ENCODE measurements at places on chromosomes 12 and 14.
A peak's percentile ranks its signal among the peaks of the same experiment; 100 is the strongest.

GRCh38 chr12:110335481-110336045 lies 54.5 kb downstream of the ATP2A2 start:
- no peak for DNase-seq

- peak; percentile 31 for DNase-seq
These were observed 25.3 kb upstream of the GPR132 start for GRCh38 chr14:105090493-105091053.

- no peak for DNase-seq
These were observed 51.9 kb downstream of the BICD1 start for GRCh38 chr12:32158525-32158924.

DNA sequence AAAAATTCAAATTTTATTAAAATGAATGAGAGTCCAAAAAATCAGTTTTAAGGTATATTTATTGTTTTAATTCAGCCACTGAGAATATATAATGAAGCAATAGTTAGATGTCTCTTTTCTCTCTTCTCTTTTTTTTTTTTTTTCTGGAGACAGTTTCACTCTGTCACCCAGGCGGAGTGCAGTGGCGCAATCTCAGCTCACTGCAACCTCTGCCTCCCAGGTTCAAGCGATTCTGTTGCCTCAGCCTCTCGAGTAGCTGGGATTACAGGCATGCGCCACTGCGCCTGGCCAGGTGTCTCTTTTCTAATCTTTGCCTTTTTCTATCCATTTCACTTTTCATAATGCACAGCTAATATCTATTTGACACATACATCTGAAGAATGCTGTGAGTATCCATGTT lies 307.1 kb upstream of the RGS6 start:
- no peak for DNase-seq

DNA sequence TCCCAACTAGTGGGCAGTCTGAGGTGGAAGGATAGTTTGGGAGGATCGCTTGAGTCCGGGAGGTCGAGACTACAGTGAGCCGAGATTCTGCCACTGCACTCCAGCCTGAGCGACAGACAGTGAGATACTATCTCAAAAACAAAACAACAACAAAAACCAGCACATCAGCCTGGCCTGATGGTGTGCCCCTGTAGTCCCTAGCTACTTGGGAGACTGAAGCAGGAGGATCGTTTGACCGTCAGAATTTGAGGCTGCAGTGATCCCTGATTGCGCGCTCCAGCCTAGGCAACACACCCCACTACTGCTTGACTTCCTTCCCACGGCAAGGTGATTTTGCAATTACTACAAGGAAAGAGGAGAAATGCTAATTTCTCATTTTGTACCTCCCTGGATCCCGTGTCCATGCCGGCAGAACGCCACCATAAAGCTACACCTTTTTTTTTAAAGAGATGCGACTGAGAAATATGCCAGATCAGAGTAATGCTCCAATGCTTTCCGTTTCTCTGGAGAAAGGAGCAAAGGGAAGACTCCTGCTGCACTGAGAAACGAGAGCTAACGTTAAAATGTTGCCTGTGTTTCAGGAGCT lies 672 bp upstream of the SCFD1 start:
- no peak for DNase-seq

GRCh38 chr12:49893753-49894750 lies 9.6 kb downstream of the FAIM2 start:
- no peak for DNase-seq

GRCh38 chr12:131796754-131797587 lies 31.2 kb upstream of the MMP17 start:
- DNase-seq = no peak

- no peak for DNase-seq
These were observed 13.6 kb upstream of the LEMD3 start for GRCh38 chr12:65155784-65156183.

DNA sequence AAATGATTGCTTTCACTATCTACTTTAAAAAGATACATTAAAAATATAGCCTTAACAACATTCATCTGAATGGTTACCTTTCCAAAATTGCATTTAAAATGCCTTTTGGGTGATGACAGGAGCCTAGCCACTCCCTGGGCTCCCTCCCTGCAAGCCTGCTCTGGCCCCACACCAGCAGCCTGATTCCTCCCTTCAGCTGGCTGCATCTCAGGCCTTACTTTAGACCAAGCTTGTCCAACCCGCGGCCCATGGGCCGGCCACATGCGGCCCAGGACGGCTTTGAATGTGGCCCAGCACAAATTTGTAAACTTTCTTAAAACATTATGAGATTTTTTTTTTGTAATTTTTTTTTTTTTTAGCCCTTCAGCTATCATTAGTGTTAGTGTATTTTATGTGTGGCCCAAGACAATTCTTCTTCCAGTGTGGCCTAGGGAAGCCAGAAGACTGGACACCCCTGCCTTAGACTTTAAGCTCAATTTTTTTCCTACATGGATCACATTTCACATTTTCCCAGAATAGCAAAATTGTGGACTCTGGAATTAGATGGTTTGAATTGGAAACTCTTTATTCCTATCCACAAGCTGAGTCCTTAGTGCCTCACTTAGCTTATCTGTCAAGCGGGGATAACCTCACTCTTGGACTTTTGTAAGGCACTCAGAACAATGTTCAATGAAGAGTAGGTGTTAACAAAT lies 124.4 kb downstream of the MYRFL start:
- no peak for DNase-seq

DNA sequence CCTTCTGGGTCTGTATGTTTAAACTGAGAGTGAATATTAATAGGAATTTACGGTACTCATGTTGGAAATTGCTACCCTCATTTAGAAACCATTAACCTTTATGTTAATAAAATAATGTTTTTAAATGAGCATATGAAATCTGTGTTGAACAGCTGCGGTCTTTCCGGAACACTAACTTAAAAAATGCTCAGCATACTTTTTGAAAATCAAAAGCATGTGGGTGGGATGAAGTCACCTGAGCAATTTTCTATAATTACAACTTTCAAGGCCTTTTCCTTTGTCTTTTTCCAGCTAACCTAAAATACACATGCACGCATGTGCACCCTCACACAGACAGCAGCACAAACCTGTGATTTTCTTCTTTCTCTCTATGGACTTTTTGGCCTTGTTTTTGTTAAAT lies 39.8 kb downstream of the BORCS5 start:
- peak; percentile 30 for DNase-seq

DNA sequence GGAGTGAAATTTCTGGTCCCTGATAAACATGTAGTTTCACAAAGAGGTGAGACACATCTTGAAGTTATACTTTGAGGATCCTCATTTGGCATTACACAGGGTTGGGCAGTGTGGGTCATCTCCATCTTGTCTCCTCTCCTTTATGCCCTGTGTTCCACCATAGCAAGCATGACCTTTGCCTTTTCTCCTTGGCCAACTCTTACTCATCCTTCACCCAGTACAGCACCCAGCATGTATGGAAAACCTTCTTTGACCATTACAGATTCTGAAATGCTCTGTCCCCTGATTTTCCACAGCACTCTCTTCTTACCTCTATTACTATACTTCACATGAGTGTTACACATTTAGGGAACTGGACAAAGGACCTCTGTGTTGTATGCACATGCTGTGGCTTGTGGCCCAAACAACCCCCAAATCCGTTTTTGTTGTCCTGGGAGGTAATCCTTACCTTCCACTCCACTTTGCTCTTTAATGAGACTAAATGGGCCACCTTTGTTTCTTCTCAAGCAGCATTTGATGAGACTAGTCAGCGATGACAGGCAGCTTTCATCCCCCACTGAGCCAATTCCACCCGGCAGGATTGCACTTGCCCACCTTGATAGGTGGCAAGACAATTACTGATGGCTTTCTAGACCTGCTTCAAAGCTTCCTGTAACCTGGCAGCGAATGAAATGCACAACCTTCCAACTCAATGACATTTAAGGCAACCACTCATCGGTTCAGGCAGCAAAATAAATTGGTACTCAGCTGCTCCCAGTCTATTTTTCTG lies 163.5 kb downstream of the MON2 start:
- peak; percentile 89 for DNase-seq

DNA sequence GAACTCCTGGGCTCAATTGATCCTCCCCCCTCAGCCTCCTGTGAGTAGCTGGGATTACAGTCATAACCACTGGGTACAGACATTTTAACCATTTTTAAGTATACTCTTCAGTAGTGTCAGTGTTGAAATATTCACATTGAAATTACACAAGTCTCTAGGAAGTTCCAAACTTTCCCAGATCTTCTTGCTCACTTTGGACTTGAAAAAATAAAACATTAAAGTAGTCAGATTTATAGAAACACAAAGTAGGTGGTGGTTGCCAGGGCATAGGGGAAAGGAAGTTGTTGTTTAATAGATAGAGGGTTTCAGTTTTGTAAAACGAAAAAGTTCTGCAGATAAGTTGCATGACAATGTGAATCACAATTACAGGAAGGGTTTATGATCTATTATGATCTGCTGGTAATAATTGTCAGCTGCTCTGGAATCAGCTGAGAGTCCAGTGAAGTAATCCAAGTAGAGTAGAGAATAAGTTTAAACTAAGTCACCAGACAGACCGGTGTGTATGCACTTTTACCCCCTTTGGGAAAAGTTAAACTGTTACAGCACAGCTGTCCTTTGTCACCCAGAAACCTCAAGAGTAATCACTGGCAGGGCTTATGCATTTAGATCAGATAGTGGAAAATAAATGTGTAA lies 27.4 kb downstream of the PCNX1 start:
- no peak for DNase-seq

GRCh38 chr12:113222730-113223531 lies 1.7 kb downstream of the TPCN1 start:
- no peak for DNase-seq

GRCh38 chr12:48184549-48184922 lies 1.1 kb downstream of the CCDC184 start:
- no peak for DNase-seq

DNA sequence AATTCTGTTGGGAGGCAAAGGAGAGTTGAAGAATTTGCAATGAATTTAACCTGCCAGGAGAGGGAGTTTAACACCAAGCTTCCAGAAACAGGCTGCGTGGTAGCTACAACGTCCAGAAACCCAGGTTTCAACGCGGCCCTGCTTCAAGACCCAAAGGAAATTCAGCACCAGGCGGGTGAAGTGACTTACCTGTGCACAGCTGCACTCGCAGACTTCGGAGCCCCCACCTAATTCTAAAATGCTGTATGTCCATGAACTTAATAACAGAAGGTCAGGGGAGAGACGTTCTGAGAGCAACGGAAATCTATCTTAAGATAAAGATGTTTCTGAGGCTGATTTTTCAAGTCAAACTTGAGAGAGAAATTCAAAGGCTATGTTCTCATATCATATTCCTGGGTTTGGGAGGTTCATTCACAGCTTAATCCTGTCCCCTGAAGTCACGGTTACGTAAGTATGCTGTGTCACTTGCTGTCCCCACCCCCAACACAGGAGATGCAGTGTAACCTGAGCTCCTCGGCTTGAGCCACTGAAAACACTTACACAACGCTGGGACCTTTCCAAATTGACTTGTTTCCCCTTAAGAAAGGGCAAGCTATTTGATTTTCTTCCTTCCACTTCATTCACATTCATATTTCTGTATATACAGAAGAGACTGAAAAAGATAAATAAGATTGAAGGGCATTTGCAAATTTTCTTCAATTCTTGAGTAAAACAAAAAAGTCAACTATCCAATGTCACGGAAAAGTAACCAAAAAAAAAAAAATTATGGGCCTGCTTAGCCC lies 22.7 kb downstream of the CLIP1 start:
- no peak for DNase-seq

GRCh38 chr12:76307083-76307482 lies 41.1 kb downstream of the BBS10 start:
- DNase-seq = no peak

- DNase-seq = no peak
These were observed 17.0 kb upstream of the BCL7A start for GRCh38 chr12:122004633-122005071.

GRCh38 chr12:68374307-68374982 lies 42.3 kb upstream of the MDM1 start:
- no peak for DNase-seq

GRCh38 chr14:105646175-105646574 lies 119.8 kb downstream of the TMEM121 start:
- no peak for DNase-seq

DNA sequence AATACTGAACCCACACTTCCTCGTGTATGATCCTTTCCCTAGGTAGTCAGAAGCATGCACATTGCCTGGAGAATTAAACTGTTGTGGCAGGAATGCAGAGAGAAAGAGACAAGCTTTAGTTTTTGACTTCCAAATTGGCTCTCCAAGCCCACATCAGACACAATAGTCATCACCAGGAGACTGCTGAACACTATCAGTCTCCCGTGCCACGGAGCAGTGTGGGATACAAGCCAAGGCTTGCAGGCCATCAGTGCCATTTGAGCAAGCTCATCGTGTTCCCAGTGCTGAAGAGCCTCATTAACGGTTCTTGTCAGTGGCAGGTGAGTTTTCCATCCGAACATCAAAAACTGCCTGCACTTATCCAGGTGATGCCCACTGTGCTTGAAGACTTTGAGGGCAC lies 410.8 kb downstream of the NAV3 start:
- no peak for DNase-seq

- DNase-seq = no peak
These were observed 9.5 kb upstream of the NUMB start for GRCh38 chr14:73467800-73468199.

DNA sequence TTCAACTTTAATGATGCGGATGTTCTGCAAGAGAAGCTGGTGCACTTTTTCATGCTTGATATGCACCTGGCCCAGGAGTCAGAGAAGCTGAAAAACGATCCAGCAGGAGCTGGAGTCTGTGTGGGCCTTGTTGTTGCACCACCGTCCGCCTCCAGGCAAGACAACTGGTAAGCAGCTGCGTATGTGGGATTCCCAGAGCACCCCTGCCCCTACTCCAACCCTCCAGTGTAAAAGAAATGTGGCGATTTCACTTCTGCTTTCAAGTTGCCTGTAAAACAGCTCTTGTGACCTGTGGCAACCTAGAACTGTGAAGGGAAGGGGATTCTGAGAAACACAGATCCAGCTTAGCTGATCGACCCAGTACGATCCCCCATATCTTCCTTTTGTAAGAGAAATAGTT lies 154.1 kb upstream of the PELI2 start:
- DNase-seq = no peak

DNA sequence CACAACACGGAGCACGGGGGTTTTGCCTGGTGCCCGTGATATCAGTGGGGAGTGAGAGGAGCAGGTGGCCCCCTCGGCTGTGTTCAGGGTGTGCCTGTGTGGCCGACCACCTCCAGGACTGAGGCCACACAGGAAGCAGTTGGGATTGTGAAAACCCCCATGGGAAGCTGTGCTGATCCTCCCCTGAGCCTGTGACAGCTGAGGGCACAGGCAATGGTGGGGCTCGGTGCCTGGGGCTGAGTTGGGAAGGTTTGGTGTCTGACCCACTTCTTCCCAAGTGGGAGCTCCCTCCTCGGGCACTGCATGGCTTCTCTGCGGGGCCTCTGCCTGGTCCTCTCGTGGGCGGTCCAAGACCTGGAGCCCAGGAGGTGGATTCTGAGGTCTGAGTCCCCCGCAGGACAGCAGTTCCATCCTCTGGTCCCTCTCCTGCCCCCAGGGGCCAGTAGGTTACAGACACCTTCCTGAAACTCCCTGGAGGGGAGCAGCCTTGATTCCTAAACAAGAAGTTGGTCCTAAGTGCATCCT lies 17.9 kb downstream of the PACS2 start:
- DNase-seq = no peak

Data from NCI-H1417 treated with DMSO at 0.1 percent for 48 hours (cell line).